NCI-H1417 treated with DMSO at 0.1 percent for 48 hours (cell line): ENCODE measurements at places on chromosomes 7 and 10.

DNA sequence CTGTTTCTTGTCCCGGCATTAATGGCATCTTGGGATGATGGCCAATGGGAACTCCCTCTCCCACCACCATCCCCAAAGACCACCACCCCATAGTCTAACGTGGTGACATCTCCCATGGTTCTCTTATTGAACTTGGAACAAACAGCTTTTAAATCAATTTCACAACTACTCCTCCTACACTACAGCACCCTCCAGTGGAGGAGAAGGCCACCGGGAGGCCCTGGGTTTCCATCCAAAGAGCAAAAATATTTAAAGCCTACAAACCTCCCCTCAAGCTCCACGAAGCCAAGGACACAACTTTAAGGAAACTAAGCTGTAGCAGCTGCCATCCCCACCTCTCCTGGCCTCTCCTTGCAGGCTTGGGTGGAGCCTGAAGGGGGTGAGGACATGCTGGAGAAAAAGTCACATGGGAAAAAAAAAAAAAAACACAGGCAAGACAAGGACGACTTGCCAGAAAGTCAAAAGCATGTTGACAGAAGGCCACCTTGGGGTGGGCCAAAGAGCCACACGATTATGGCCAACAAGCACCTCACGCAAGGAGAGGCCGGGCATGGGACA lies 94.0 kb upstream of the LANCL2 start:
- no peak for DNase-seq

GRCh38 chr10:130029209-130029608 lies 65.1 kb upstream of the EBF3 start:
- DNase-seq = no peak

DNA sequence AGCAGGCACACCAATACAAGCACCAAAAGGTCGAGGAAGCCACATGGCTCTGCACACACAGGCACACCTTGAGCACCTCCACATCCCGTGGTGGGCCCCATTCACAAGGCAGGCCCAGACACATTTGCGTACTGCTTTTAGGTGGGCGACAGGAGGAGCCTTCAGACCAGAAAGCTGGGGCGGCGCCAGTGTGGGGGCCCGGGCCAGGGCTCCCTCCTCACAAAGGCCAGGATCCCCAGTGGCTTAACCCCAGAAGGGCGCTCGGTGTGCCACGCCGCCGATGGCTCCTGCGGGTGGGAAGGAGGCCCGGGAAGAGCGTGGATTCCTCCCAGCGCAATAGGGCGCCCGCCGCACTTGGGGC lies 2.8 kb upstream of the SMARCD3 start:
- DNase-seq = no peak

DNA sequence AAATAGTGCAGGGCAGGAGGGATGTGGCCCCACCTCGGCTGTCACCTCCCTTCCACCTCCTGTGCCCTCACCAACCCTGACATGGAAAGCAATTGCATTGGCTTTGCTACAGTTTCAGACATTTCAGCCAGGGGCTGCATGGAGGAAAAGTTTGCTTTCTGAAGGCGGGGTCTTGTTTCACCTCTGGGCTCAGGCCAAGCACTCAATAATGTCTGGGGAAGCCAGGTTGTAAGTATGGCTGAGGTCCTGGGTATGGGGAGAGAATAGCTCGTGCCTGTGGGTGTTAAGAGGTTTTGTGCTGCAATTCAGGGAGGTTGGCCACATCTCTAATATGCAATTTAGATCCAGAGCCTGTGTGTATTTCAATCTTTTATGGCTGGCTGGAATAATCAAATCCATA lies 238.4 kb upstream of the MKI67 start:
- no peak for DNase-seq

GRCh38 chr7:1947586-1948217 lies 277.6 kb downstream of the ELFN1 start:
- no peak for DNase-seq

GRCh38 chr7:152363798-152364197 lies 72.0 kb downstream of the KMT2C start:
- DNase-seq = no peak

DNA sequence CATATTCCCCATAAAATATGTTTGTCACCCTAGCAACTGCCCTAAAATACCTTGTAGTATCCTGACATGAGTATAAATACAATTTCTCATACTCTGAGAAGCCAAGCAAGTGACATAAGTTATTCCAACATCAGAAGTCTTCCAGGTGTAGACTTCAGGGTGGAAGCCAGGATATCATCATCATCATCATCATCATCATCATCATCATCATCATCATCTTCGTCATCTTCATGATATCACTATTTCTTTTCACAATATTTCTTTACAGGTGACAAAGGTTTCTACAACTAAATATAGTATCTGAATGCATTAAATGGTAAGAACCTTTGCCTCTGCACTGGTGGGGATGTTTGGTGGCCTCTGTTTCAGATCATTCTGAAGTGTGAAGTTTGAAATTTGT lies 10.0 kb upstream of the GPR141 start:
- DNase-seq = no peak

DNA sequence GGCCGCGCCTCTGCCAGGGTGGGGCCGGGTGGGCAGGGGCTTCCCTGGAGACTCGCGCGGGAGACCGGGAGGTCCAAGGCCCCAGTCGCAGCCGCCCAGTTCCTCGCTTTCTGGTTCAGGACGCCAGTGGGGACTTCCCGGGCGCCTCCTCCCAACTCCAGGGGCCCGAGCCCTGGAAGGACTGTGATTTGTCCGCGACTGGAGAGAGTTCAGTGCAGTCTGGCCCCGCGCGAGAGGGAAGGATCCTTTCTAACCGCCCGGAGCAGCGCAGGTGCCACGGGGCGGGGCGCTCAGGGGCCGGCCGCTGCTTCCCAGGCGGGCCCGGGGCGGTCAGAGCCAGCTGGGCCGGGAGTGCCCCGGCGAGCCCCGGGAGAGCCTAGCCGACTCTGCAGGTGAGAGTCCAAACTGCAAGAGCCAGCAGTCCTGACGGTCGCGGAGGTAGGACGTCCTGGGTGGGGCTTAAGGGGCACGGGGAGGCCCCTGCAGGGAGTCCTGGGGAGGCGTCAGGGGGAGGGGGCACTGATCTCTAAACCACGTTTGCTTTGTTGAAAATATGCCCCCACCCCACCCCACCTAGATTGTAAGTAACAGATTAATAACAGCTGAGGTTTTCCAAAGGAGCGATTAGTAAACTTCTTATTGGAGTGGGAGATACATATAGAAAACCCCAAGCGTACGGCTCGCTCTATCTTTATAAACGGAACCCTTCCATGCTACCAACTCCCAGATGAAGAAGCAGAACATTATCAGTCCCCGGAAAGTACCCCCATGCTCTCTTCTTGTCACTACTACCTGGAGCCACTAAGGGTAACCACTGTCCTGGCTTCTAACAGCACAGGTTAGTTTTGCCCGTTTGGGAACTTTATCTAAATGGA lies 8.2 kb downstream of the NKX2-3 start:
- no peak for DNase-seq

DNA sequence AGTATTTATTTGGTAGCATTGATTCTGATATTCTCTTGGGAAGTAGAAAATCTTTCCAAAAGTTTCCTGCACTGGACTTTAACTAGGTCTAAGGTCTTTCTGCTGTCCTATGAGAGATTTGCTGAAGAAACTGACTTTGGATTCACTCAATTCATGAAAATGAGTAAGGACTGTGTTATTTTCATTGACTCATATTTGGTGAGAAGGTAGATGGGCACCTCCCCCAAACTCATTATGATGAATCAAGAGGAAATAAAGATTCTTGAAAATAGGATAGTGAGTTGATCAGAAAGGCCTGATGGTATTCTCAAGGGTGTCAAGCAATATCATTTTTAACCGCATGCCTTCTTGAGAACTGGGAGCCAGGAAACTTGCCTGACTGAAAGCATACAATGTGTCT lies 110.3 kb downstream of the RNF133 start:
- DNase-seq = no peak

GRCh38 chr10:80487421-80487785 lies 33.3 kb downstream of the TSPAN14 start:
- DNase-seq = no peak

- DNase-seq = peak; percentile 65
Measured at GRCh38 chr7:8590791-8591190, 157.4 kb downstream of the NXPH1 start.

GRCh38 chr10:102418622-102419268 lies at the start of gene PSD:
Gene PSD, minus strand, starts transcription at chr10:102418785. Its CDS starts 1,747 bp downstream, at chr10:102417038.
- no peak for DNase-seq

- DNase-seq = peak; percentile 8
Measured at GRCh38 chr7:20541608-20542349, 73.7 kb upstream of the ABCB5 start.

- DNase-seq = no peak
Measured at GRCh38 chr10:13823096-13823708, 236.4 kb downstream of the PRPF18 start.

GRCh38 chr10:3287572-3288445 lies 115.2 kb upstream of the PITRM1 start:
- DNase-seq = no peak

- no peak for DNase-seq
Measured at GRCh38 chr10:126687121-126687606, 16.7 kb upstream of the C10orf90 start.

DNA sequence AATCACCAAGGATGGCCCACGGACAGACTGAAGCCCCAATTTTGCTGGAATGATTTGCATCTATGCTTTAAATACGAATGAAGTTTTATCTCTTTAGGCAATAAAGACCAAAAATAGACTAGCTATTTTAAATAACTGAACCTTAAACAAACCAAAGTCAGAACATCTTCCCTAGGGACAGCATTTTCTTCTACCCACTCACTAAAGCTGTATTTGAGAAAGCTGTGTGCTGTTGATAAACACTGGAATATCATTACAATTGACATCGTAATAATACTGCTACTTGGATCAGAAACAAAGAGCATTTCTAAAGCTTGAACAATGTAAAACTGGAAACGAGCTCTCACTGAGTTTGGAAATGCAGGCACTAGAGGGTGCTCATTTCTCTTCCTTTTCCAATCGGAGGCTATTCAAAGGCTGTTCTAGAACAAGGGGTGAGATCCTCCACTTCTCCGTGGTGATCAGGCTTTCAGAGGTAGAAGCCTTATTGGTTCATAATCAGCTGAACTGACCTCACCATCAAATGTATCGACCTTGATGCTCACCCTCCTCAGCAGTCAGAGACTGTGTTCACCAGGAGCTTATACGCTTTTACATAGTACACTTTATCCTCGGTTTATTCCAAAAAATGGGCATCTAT lies 225.3 kb upstream of the PRSS1 start:
- DNase-seq = no peak

DNA sequence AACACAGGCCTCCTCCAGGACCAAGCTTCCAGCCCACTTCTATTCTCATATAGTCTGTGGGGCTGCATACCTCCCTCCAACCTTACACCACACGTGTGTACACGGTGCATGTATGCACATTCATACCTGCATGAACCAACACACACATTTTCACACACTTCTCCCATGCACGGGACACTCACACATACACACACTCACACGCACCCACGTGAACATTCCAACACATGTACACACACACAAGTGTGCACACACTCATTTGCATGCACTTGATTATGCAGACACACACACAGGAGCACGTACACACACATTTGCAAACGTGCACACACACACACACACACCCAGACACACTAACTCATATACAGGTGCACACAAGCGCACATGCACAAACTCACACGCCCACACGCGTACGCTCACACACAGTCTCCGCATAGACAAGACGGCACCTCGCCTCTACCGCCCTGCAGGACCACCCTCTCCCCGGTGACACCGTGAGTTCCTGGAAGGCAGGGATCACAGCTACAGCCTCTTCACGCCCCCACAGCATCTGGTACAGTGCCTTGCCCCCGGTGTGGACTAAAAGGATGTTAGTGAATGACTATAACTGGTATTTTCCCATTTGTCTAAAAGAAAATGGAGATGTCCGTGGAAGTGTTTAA lies 263.8 kb downstream of the PTPRN2 start:
- no peak for DNase-seq

GRCh38 chr7:74401137-74401859 lies 52.4 kb upstream of the GTF2IRD1 start:
- no peak for DNase-seq

DNA sequence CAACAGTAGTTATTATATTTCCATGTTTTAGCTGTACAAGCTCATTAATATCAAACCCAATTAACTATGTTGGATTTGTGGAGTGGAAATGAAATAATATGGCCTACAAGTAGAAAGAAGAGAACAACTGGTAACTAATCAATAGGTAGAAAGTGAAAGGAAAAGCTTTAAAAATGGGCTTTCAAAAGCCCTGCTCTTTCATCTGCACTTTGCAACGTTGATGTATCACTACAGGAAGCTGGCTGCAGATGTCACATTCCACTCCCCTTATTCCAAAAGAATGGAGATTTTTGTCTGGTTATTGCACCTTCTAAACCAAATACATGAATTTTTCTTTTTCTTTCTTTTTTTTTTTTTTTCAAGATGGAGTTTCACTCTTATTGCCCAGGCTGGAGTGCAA lies 11.7 kb upstream of the MKI67 start:
- no peak for DNase-seq

DNA sequence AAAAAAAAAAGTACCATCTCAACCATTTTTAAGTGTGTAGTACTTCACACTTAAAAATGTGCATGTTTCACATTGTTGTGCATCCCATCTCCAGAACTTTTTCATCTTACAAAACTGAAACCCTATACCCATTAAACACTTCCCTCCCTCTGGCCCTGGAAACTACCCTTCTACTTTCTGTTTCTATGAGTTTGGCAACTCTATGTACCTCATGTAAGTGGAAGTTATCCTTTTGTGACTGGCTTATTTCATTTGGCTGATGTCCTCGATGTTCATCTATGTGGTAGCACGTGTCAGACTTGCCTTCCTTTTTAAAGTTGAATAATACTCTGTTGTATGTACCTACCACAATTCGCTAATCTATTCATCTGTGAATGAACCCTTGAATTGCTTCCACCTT lies 12.2 kb downstream of the KCNMA1 start:
- no peak for DNase-seq

DNA sequence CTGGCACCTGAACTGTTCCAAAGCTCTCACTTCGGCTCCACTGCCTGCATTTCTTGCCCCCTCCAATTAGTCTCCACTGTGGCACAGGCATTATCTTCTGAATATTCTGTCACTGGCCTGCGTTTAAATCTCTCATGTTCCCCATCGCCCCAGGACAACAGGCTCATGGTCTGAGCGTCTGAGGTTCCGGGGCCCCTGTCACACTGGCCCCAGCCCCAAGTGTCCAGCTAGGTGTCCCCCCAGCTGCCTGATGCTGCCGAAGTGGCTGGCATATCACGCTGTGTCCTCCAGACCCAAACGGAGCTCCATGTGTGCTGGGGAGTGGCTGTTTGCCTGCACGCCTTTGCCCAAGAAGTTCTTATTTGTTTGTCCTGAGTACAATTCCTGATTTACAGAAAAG lies 135.4 kb downstream of the TACC2 start:
- no peak for DNase-seq

DNA sequence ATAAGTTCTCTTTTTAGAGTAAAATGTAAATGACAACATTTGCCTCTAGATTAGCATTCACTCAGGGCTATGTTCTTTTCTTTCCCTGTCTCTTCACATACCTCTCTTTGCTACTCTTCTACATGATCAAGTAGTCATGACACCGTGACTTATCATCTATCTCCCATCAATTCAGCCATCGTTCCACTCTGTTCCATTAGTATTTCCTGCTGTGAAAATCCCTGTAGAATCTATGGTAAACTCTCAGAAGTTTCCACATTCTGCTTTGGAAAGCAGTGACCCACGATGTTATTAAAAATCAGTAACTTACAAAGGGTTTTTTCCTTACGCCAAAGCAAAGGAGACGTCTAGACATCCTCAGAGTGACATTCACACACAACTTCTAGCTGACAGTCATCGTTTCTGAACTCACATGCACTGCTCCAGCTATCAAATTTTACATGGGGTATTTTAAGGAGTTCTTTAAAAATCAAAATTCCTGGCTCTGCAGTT lies 135.6 kb downstream of the SEMA3C start:
- DNase-seq = no peak
